ENCODE measurements at places on chromosomes 1 and 21.

DNA sequence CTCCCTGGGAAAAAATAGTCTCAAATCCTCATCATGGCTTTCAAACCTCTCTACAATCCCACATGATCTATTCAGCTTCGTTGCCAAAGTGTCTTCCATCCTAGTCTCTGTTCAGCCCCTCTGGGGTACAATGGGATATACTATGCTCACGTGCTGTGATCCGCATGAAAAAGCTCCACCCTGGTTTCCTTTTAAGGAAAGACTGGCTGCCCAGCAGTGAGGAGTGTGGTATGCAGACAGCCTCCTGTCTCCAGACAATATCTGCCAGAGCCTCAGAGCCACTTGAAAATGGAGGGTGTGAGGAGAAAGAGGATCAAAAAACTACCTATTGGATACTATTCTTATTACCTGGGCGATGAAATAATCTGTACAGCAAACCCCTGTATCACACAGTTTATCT, 194.5 kb downstream of the LHX8 start:
- DNase-seq: no peak

DNA sequence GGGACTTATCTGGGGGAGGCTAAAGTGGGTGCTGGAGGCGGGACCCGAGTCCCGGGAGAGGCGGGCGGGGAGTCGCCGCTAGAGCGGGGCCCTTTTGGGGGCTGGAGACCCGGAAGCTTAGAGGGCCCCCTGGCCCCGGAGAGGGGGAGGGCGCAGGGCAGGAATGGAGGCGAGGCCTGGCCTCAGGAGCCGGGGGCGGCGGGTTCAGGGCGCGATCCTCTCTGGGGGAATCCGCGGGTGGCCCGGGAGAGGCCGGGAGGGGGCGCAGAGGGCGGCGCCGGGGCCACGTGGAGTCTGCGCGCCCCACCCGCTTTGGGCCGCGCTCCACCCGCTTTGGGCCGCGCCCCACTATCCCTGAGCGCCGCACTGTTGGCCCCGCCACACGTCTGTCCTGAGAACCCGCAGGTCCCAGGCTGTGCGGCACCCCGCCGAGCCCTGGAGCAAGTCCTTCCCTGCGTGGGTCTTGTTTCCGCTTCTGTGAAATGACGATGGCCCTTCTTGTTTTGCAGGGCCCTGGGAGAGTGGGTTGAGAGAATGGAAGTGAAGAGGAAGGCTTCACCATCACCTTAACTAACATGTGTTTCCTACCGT, 84.4 kb downstream of the NKAIN1 start:
- peak; percentile 78 for DNase-seq

GRCh38 chr1:170284951-170285350, 139.2 kb downstream of the NTMT2 start:
- no peak for DNase-seq

- DNase-seq: no peak
These were observed 1539.6 kb downstream of the BRINP3 start for GRCh38 chr1:188937965-188938551.

GRCh38 chr1:159040206-159040605, 30.5 kb downstream of the IFI16 start:
- no peak for DNase-seq

GRCh38 chr1:215554865-215555264, 12.2 kb upstream of the KCTD3 start:
- DNase-seq: no peak

- DNase-seq: no peak
These were observed 134.0 kb downstream of the KIF26B start for GRCh38 chr1:245288796-245289195.

GRCh38 chr21:37367703-37368540, 1.3 kb downstream of the DYRK1A start:
- DNase-seq: peak; percentile 33

GRCh38 chr1:43781574-43781973, 74.2 kb downstream of the ST3GAL3 start:
- DNase-seq: no peak

DNA sequence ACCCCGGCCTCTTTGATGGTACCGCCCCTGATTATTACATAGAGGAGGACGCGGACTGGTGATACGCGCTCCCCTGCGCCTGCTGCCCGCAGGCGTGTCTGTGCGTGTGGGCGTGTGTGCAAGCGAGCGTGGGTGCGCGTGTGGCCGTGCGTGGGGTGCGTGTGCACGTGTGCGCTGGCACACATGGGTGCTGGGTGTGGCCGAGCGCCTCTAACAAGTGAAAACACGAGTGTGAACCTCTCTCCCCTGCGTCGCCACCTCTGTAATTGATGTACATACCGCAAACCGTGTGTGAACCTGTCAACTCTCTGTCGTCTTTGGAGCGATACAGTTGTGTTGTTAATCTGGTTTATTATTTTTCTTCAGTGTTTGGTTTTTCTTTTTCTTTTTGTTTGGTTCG, 87.8 kb upstream of the TMEM51 start:
- DNase-seq: no peak

- no peak for DNase-seq
These were observed 1.1 kb downstream of the LPGAT1 start for GRCh38 chr1:211829343-211830054.

DNA sequence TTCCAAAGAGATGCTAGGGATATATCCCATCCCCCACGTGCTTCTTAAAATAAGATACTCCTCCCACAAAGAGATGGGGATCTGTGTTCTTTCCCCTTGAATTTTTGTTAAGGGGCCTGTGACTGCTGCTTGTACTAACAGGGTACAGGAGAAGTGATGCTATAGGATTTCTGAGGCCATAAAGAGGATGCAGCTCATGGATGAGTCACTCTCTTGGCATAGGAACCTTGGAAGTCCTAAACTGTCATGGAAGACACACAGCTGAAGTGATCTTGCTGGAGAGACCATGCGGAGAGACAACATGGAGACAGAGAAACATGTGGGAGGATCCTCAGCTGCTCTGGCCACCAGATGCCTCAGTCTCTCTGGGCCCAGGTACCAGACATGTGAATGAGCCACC, 157.2 kb downstream of the S1PR1 start:
- no peak for DNase-seq

GRCh38 chr1:10616696-10617095, 141.9 kb downstream of the PEX14 start:
- no peak for DNase-seq

- DNase-seq: peak; percentile 81
These were observed 14.0 kb upstream of the CDA start for GRCh38 chr1:20574686-20575540.

- DNase-seq: no peak
These were observed 1.8 kb downstream of the TAS1R3 start for GRCh38 chr1:1332774-1333480.

All from stimulated activated CD4-positive, alpha-beta T cell treated with anti-CD3 and anti-CD28 coated beads, Interleukin-1b, Interleukin-23, amount 100 ng/mL, for 48 hours (primary cell).